ENCODE measurements at places on chromosomes 7 and 10. TPM values are rescaled to one million over a fixed set of nuclear protein-coding genes. Genes with fewer than 3 reads are reported as not detected.

GRCh38 chr7:115409682-115410433, 488.0 kb downstream of the MDFIC start:
- DNase-seq = no peak

Gene TCF7L2
- total RNA-seq = 0.60 TPM

Gene GIMAP4
- 335 TPM for total RNA-seq

DNA sequence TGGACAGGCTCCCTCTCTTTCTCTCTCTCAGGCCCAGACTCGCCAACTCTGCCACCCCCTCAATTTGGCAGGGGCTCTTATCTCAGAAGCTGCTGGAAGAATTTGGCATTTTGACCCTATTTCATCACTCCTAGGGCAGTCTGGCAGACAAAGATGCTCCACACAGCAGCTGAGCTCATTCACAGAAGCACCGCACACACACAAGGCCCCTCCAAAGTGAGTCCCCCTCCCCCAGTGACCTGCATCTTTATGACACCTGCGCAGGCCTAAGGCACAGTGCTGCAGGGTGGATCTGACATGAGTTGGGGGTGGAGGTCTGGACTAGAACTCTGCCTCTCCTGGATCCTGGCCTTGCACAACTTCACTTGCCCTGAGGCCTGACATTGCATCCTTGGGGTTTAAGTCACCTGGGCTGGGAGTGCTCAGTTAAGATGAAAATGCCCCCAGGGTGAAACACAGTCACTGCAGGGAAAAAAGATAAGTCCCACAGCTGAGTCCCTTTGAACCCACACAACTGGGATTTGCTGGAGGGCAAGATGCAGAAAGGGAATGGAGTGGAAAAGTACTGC, 41.1 kb upstream of the DUSP5 start:
- DNase-seq = no peak

- DNase-seq = no peak
These were observed 52.5 kb upstream of the TAS2R16 start for GRCh38 chr7:123047955-123048354.

GRCh38 chr7:39434012-39434411, 132.2 kb upstream of the YAE1 start:
- no peak for DNase-seq
